SK-N-MC (cell line): ENCODE measurements at places on chromosomes 5 and 9.

DNA sequence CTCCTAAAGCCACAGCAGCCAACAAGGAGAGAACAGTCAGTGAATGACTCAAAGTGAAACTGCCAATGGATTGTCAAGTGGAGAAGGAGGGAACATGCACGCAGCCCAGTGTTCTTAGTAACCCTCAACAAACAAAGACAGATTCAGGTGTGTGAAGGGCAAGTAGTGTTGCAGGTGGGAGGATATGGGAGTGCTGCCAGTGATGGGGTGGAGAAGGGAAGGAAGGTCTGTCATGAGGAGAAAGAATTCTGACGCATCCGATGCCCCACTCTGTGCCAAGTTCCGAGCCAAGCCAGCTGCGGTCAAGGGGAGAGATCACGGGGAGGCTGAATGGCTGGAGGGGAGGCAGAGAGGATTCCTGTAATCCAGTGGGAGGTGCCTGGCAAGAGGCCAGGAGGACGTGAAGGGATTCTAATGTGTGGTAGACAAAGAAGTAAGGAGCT is 56.5 kb downstream of the CAST start:
- DNase-seq = no peak

DNA sequence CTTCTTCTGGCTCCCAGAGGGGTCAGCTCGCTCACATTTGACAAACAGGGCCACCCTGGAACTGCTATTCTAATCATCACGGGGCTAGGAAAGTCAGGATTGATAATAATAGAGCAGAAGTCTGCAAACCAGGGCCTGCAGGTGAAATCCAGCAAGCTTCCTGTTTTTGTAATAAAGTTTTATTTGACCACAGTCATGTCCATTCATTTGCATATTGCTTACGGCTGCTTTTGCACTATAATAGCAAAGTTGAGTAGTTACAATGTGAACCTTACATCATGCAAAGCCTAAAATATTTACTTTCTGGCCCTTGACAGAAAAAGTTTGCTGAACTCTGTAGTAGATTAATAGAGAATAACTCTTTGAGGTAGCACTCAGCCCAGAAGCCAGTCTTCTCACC is 63.2 kb upstream of the CTXN3 start:
- DNase-seq = no peak

GRCh38 chr5:124410539-124411488 is 335.6 kb downstream of the ZNF608 start:
- no peak for DNase-seq

DNA sequence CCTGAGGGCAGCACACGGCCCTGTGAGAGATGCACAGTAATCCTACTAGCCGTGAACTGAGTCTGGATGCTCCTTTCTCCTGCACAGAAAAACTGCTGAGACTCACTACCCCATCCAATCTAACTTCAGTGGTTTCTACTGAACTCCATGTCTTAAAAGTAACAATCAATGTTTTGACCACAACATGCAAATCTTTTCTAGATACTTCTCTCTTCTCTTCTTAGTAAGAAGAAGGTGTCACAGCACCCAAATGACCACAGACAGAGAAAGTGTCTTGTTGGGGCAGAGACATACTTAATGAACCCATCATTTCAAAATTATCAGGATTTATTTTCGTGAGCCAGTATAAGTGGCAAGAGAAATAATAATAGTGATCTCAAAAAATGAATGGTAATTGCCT is 285.8 kb upstream of the MEF2C start:
- DNase-seq = no peak

GRCh38 chr5:160312960-160313727 is 780 bp upstream of the CCNJL start:
- DNase-seq = no peak

DNA sequence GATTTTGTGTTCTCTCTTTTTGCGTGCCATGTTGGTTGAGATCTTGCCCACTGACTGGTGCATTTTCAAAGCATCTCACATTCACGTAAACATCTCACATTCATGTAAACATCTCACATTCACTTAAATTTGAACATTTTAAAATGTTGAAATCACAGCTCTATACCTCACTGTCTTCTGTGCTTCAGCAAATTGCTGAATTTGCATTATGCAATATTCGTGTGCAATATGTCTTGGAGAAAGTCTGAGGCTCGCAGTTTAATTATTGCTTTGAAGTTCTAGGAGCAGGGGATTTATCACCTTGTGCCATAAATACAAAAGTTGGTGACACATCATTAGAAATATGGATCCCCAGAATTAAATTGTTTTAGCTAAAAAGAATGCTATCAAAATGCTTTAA is 42.6 kb downstream of the TNFSF15 start:
- DNase-seq = no peak

GRCh38 chr5:64147849-64148441 is 17.7 kb upstream of the RNF180 start:
- DNase-seq = peak; percentile 8

DNA sequence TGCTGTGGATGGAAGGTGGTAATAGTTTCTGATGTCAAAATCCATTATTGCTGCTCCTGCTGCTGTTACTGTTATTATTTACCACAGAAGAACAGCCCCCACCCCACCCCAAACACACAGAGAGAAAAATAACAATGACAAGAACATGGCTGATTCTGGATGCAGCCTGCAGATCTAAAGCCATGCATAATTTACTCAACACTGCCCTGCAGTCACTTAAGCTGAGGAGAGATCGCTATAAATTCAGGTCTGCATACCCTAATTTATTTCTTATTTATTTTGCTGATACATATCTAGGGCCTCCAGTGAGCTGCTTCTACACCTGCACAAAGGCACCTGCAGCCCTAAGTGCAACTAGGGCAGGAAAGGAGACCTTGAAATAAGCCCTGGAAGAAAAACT is 132.0 kb downstream of the TRIM32 start:
- DNase-seq = no peak

- DNase-seq = no peak
These were observed 21.4 kb downstream of the PTPN3 start for GRCh38 chr9:109476642-109477257.

DNA sequence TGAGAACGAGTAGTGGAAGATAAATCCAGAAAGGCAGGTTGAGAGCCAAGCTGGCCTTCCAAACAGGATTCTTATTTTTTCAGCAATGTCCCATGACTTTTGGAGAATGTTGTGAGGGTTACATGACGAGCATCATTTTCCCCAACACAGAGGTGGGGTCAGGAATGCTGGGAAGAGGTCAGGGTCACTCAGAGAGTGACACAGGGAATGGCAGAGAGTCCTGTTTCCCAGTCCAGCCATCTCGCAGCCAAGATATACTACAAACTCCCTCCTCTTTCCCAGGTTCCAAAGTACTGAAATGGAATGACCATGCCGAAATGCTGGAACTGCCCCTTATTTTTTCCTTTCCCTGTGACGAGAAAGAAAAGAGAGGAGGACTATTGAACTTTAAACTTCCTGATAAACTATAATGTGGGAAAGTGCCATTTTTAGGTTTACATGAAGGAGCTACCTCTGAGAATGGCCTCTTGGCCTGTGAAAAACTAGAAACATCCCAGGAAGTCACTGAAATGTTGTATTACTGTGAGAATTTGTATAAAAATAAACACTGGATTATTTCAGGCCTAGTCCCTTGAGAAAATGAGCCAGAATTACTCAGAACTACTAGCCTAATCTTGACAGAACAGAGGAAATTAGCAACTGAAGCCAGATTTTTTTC is 420.4 kb downstream of the CETN3 start:
- no peak for DNase-seq

- no peak for DNase-seq
These were observed 1040.3 kb downstream of the TLE1 start for GRCh38 chr9:80649001-80649420.

DNA sequence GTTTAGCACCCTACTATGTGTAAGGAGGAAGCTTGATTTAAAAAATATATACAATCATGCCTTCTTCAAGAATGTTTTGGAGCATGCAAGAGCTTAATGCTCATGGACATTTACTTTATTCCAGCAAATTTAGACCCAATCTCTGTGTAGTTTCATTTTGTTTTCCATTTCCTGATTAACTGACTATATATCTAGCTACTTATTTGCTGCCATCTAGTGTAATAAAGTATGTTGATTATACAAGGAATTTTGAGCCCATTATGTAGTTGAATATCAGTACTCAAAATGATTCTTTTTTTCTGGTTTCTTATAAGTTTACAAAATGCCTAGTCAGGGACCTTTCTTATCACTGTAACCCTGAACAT is 100.0 kb upstream of the CCDC152 start:
- DNase-seq = no peak

DNA sequence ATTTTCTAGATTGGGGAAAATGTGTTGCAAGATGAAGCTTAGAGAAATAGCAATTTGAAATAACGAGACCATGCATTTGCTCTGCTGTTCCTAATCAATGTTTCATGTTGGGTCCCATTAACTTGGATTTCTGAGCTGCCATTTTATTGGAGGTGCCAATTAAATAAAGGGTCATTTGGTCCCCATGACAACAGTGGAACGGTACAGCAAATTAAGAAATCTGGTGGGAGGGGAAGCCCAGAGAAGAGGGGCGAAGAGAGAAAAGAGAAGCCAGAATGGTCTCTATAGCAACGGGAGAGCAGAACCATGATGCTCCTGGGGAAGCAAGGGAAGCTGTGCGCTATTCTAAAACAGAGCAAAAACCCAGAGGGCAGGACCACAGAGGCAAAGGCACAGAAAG is 120.2 kb downstream of the ENTREP1 start:
- DNase-seq = no peak

GRCh38 chr5:173969167-173970049 is 19.6 kb upstream of the C5orf47 start:
- DNase-seq = no peak

DNA sequence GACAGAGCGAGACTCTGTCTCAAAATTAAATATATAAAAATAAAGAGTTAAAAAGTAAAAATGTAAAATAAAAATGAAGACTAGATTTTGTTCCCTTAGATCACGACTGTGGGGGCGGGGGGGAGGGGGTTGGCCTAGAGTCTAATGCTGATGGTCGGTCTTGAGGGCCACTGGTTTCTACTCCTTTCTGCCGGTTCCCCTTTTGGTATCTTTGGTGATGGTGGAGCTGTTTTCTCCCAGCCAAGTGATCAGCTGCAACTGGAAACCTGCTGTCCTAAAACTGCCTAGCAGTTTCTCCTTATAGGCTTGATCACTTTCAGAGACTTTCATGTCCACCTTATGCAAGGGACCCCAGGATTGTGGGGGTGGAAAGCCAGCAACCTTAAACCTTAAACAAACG is 1.1 kb downstream of the SRD5A1 start:
- DNase-seq = no peak

DNA sequence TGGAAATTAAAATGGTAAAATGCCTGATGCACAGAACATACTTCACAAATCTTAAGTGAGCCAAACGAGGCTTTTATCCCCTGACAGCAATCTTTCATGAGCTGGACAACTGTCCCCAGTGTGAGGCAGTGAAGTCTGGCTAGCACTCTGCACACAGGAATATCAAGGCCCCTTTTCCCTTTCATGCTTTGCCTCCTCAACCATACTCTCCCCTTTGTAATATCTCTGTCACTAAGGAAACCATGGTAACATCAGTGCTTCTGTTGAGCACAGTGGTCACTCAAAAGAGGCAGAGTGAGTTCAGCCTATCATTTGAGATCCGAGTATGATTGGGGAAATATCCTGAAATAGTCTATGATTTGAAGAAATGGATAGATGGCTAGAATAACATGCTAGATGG is 318.3 kb downstream of the ENC1 start:
- DNase-seq = no peak

GRCh38 chr9:4464911-4465513 is 25.3 kb upstream of the SLC1A1 start:
- no peak for DNase-seq

GRCh38 chr9:88174324-88174723 is 36.0 kb upstream of the SPATA31C2 start:
- DNase-seq = no peak

- no peak for DNase-seq
These were observed 13.9 kb downstream of the NEK6 start for GRCh38 chr9:124271660-124272059.

DNA sequence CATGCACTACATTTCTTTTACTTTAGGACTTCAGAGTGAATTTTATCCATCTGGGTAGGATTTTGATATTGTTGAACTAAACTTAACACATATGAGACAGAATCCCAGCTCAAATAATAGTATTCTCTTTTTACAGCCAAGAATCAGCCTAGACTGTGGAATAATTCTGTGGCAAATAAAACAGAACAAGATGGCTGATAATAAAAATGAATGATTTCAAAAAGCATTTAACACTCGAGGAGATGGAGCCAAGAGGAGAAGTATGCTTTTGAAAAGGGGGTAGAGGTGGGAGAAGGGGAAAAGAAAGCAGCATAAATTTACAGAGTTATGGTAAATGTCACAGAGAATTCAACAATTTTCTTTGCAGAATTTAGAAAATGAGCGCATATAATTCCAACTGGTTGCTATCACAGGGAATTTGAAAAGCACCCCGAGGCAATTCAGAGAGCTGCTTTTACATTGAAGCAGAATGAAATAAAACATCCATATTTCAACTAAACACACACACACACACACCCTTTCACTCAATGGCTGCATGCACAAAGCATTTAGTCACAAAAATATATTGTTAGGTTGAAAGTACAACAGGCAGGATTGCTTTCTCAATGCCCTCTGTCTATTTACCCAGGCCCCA is 60.2 kb upstream of the DMAC1 start:
- no peak for DNase-seq

GRCh38 chr5:92860061-92860460 is 721.0 kb downstream of the NR2F1-AS1 start:
- DNase-seq = no peak

DNA sequence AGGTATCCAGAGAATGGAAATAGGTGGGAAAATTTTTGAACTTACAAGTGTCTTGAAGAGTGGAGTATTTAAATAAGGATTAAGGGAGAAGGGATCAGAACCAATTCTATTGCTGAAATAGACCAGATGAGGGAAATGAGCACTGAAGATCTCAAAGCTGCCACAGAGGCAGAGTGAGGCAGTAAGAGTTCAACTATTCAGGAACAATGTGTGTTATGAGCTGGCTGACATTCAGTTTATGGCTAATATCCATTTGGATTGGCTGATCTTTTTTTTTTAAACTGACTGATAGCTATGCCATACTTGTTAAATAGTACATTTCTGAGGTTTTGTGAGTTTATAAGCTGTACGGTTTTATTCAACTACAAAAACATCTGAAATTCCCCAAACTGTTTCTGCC is 95.3 kb upstream of the GNA14 start:
- DNase-seq = no peak

GRCh38 chr5:181120761-181121160 is 10.2 kb downstream of the OR2V1 start:
- no peak for DNase-seq

GRCh38 chr5:149161026-149161687 is 19.9 kb downstream of the ABLIM3 start:
- DNase-seq = no peak

- no peak for DNase-seq
These were observed 9.2 kb downstream of the NADK2 start for GRCh38 chr5:36232533-36232932.

DNA sequence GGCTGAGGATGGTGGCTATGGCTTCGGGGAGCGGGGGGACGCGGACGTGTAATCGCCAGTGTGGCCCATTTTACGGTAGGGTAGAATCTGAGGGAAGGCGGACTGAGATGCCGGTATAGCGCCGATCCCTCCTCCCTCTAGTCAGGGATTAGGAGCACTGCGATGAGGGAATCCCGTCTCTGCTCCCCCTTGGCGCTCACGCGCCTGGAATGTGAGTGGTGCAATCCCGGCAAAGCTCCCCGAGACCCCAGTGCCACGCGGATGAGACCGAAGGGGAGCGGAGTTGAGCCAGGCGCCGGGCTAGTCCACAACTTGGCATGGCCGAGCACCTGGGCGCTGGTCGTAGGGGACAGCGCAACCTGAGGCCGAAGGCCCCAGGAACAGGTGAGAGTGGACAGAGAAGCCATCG is 2.2 kb downstream of the NPR3 start:
- no peak for DNase-seq

- no peak for DNase-seq
These were observed 440.5 kb upstream of the WWC1 start for GRCh38 chr5:167850911-167851310.
